ENCODE measurements at places on chromosomes 5 and 9.
A peak's percentile ranks its signal among the peaks of the same experiment; 100 is the strongest.

DNA sequence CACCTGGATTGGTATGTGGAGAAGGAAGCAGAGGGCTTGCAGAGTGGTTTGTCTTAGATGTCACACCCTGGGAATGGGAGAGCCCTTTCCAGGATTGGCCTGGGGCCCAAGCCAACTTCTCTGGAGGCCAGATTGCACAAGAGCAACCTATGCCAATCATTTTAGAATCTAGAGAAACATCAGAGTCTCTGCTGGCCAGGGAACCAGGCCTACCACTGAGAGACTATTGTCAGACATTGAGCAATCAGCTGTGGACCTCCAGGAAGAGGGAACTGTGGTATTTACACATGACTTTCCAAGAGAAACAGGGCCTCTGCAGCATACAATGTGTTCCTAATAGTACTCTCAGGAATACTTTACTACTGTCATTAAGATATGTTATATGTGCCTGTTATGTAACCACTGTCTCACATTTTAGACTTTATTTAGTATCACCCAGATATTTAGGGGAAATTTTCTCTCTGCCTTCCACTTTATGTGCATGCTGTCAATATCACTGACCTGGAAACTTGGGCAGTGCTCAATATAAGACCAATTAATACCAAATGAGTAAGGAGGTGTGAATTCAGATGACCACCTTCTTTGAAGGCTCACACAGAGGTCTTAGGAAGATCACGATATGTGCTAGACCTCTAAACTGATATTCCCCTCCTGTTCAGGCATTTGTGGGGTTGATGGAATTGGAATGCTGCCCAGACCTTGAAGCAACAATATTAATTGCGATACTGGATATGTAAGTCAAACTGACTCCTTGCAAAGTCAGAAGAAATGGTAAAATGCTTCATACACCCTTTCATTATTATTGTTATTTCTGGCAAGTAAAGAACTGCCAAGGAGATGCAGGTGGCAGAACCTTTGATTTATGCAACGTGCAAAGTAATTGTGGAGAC lies 20.5 kb upstream of the CCL28 start:
- DNase-seq: peak; percentile 94

DNA sequence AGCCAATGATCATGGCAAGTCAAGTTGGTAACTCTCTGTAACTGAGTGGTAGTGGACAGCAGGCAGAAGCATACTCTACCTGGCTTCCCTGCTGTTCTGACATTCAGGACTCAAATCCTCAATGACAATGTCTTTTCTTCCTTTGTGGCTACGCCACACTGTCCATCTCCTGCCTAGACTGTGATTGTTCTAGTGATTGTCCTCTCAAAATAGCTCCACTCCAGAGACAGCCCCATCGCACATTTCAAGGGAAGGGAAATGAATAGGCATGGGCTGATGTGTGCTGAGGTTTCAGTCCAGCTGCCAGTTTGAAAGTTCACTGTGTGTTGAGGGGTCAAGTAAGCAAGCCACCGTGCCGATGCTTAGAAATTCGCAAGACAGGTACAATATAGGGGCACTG lies 227.0 kb upstream of the WWC1 start:
- no peak for DNase-seq

DNA sequence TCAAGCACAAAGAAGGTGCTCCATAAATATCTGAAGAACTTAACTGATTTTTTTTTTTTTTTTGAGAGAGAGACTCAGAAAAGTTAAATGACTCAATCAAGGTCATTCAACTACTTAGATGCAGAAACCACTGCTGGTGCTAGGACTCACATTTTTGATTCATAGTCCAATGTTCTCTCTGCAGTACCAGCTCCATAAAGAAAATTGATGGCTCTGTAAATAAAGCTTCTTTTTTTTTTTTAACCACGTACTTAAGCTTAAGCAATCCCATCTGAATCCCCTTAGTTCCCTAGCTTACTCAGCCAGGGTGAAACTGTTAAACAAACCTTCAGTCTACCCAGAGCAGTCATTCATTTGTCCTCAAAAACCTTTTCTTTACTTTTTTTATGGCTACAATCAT lies 657.0 kb upstream of the WWC1 start:
- peak; percentile 68 for DNase-seq

- DNase-seq: peak; percentile 60
Measured at GRCh38 chr5:72392326-72392733, 72.2 kb downstream of the PTCD2 start.

- peak; percentile 96 for DNase-seq
Measured at GRCh38 chr9:127555840-127556820, 55.9 kb upstream of the STXBP1 start.

DNA sequence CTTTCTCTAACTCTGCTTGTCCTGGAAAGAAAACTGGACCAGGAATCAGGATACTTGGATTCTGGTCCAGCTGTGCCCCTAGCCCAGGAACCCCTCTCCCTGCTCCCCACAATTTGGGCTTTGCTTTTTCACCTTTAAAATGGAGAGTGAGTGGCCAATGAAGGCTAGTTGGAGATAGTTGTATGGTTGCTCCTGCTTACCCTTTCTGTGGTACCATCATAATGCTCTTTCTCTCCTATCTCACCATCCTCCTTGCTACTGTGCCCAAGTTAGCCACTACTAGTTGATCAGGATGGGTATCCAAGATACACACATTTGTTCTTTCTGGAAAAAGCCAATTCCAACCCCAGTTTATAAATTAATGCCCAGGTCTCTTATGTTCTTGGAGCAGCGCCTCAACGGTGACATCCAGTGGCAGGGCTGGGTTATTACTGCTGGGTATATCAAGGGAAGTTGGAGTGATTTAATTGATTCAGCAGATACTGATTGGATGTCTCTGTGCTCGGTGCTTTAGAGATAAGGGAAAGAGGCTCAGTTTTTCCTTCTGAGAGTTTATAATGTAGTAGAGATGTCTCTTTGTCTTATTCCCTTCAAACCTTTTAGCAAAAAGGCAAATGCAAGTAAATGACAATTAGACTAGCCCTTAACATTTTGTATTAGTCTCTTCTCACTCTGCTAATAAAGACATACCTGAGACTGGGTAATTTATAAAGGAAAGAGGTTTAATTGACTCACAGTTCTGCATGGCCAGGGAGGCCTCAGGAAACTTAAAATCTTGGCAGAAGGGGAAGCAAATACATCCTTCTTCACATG lies 38.5 kb downstream of the FAXDC2 start:
- DNase-seq: peak; percentile 81

GRCh38 chr5:163502521-163502920 lies 2.9 kb upstream of the MAT2B start:
- DNase-seq: no peak

DNA sequence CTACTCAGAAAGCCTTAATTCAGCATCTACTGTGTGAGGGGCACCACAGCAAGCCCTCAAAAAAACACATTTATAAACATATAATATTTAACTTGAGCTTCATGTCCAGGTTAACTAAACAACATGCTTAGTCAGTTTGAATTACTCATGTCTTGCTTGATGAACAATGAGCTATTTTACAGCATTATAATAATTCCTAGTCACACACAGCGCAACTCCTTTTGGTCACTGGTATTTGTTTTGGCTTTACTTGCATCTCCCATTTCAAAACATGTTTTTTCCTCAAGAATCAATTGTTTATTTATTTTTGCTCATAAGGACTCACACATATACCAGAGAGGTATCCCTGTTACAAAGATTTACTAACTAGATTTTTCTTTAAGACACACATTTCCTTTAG lies 616.7 kb upstream of the DAB2 start:
- DNase-seq: no peak

- peak; percentile 62 for DNase-seq
Measured at GRCh38 chr5:102582696-102583095, 83.9 kb upstream of the SLCO6A1 start.

GRCh38 chr5:98916540-98916939 lies 12.3 kb downstream of the CHD1 start:
- no peak for DNase-seq

DNA sequence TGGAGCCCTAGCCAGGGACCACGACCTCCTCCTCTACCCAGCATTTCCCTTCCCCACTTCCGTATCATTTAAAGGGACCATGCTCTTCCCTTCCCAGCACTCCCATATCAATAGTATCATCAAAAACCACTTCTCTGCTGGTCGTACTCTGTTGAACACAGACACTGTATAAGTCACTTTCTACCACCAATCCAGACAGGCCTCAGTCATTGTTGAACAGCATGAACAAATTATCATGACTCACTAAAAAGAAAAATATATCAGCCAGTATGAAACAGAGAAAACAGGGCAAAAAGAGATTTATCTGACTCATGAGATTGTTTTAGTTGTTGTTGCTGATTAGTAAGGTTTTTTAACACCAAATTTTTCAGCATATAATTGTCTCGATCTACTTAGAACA lies 89.8 kb downstream of the CDKN2A start:
- DNase-seq: peak; percentile 30

GRCh38 chr5:83368835-83369234 lies 102.7 kb upstream of the VCAN start:
- peak; percentile 53 for DNase-seq

DNA sequence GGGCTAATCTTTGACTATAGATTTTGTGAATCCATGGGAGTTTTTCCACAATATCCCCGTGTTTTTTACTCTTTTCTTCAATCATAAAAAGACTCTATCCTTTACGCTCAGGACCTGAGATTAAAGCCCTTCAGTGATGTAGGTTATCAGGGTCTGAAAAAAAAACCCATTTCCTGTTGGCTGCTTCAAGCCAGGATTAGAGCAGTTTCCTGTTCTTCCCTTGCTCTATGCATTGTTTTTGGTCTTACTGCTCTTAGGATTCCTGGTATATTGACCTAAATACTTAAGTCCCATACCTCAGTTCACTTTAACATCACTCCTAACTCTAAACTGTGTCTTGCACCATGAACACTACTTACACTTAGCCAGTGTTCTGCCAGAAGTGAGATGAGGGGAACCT lies 319.3 kb upstream of the CHD1 start:
- DNase-seq: no peak
